ENCODE measurements at places on chromosomes 3 and 15.

DNA sequence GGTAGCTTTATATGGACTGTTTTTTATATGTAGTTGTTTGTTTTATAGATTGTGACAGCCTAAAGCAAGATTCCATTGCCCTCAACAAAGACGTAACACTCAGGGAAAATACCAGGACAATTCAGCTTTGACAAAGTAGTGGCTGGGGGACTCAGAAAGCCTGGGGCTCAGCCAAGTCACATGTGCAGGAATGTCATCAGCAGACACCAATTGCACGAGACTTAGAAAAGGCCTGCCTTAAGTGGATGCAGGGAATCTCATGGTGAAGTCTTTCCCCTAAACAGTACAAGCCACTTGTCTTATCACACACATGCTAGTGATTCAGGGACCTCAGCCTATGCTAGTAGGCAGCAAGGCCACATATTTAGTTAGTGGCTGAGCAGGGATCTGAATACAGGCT, 381.8 kb upstream of the THBS1 start:
- no peak for DNase-seq

GRCh38 chr15:100242989-100243388, 98.8 kb downstream of the ADAMTS17 start:
- DNase-seq: no peak

GRCh38 chr3:132652640-132653270, 6.9 kb downstream of the ACAD11 start:
- no peak for DNase-seq

DNA sequence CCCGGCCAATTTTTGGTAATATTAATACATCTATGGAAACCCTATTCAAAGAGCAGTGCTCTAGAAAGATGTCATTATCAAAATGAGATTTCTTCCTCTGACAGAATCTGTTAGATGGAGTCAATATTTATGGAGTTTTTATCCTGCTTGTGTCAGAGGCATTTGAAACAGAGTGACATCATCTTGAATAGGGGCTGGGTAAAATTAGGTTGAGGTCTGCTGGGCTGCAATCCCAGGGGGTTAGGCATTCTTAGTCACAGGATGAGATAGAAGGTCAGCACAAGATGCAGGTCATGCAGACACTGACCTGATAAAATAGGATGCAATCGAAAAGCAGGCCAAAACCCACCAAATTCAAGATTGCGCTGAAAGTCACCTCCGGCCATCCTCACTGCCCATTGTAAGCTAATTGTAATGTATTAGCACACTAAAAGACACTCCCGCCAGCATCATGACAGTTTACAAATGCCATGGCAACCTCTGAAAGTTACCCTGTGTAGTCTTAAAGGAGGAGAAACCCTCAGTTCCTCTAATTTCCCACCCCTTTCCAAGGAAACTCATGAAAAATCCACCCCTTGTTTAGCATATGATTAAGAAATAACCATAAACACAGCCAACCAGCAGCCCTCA, 27.3 kb upstream of the CCDC50 start:
- DNase-seq: no peak

DNA sequence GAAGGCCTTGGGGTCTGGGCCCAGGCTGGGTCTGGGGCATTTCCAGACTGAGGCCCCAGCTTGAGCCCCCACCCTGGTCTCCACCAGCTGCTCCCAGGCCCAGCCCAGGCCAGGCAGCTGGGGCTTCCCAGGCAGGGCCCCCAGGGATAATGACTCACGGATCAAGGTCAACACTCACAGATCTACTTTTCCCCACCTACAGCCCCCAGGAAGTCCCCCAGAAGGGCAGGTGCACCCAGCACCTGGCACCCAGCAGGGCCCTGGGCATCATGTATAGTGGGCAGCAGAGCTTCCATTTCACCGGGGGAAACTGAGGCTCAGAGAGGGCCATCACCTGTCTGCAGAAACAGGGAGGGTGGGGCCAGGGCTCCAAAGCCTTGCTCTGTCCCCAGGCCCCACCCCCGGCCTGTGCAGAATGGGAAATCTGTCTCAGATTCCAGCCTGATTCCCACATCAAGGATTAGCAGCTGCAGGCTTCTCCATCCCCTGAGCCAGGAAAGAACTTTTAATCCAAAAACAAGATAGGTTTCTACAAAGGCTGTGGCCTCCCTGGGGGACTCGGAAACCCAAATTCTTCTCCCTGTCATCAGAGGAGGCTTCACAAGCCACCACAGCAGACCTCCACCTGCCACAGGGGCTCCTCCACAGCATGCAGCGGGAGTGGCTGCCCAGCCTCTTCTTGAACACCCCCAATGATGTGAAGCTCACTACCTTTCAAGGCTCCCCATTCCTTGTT, 49.8 kb downstream of the IQSEC1 start:
- DNase-seq: peak; percentile 13

DNA sequence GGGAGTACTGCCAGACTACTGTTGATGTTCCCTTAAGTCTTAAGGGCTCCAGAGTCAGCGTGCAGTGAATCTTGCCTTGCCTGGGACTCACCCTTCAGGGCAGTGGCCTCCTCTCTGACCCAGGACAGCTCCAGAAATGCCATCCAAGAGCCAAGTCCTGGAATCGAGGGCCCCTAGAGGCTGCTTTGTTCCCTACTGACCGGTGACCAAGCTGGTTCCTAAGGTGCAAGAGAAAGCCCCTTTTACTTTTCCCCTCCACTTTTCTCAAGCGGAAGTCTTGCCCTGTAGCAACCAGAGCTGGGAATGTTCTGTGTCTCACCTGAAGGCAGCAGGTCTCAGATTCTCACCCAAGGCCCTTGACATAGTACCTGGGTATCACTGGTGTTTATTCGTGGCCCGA, 238.0 kb downstream of the DOCK3 start:
- DNase-seq: no peak

DNA sequence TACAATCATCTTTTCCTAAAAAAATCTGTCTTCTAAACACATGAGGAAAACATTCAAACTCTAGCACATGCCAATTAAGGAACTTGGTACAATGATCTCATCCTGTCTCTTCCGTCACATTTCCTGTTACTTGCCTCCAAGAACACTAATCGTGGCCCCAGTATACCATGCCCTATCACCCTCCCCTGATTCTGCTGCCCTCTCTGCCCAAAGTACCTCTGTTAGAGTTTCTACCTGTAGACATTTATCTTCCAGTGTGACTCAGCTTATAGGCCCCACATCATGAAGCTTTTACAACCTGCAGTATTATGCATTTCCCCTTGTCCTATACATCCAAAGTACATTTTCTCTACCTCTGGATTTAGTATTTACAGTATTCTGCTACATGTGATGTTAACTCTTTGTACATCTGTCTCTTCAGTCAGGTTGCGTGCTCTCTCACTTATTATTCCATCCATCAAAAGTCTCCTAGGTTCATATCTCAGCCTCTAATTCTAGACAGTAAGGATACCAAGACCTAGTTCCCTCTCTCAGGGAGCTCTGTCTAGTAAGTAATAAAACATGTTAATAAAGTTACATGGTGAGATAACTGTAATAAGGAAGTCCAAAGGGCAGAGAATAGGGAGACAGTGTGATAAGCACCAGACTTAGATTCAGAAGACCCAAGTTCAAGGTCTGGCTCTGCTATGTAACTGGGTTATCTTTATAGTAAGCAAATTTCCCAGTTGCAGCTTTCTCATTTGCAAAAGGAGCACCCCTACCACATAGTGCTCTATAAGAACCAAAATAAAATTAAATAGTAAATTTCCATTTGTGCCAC, 8.9 kb upstream of the SEMA6D start:
- DNase-seq: no peak

DNA sequence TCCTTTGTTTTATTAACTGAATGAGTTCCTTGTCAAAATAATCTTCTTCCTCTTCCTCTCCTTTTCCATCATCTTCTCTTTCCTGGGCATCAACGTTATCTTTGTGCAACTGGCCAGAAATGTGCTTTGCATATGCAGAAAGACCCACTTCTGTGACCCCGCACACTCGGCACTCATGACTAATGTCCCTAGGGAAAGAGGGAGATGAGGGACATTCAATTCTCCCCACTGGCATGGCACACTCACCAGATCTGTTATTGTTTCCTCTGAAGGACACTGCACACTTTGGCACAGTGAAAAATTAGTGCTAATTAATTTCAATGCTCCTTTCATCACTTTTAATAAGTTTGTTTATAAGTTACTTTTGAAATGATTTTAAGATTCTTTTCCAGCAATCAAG, 34.0 kb downstream of the ZNF106 start:
- DNase-seq: no peak

DNA sequence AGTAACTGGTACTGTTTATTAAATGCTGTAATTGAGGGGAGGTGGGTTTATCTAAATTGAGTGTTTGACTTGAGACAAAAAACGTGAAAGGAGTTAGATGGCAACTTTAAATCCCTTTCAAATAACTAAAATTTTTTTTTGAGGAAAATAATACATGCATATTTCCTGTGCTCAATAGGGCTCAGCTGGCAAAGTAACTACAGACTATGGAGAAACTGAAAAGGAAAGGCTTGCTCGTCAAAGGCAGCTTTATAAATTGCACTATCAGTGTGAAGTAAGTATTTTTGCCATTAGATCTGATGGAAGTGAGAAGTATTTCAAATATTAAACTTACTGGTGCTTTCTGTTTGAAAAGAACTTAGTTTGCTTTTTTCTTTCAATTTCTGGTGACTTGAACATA, 72.2 kb downstream of the DZIP3 start:
- DNase-seq: no peak

DNA sequence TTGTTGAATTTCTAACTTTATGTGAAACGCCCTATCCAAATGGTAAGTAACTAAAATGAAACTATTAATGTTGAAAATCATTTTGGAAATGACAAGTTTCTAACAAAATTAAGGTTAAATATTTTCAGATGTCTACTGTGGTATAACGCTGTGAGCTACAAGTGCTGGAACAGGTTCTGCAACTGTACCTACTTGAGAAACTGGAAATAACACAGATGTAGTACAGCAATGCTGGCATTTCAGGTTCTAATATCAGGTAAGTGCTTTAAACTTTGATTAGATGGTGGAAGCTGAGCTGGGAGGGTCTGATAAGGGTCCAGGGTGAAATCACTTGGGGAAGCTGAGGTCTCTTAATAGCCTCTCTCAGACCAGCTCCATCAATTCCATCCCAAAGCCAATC, 315.1 kb downstream of the STXBP5L start:
- no peak for DNase-seq

DNA sequence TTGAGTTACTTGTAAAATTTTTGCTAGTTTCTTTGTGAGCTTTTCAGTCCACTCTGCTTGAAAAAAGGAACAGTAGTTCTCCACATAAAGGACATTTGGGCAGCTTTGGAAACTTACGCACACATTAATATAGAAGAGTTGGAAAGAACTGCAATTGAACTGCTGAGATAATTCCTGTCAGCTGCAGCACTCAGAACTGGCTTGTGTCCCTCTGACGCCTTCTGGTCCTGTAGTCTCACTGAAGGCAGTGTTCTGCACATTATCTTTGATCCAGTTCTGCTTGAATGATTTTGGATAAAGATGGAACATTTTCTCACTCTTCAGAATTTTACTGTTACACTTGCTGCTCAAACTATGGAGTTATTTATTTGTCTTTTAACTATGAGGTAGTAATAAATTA, 901.9 kb downstream of the OTOL1 start:
- DNase-seq: no peak

DNA sequence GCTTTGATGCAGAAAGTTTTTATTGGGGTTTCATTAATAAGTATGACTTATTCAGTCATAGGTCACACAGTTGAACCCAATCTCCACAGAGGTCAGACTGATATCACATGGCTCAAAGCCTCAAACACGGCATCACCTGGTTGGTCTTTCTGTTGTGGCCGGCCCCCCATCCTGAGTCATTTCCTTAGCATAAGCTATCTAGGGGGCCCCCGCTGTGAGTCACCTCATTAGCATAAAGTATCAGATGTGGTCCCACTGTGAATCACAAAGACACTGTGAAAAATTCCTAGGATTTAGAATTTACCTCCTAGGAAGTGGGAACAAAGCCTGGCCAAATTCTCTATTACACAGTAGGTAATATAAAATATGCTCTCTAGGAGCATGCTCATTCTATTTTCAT, 502.2 kb downstream of the PYDC2 start:
- DNase-seq: no peak

- DNase-seq: no peak
These were observed 87.8 kb downstream of the CEMIP start for GRCh38 chr15:80866936-80867335.

DNA sequence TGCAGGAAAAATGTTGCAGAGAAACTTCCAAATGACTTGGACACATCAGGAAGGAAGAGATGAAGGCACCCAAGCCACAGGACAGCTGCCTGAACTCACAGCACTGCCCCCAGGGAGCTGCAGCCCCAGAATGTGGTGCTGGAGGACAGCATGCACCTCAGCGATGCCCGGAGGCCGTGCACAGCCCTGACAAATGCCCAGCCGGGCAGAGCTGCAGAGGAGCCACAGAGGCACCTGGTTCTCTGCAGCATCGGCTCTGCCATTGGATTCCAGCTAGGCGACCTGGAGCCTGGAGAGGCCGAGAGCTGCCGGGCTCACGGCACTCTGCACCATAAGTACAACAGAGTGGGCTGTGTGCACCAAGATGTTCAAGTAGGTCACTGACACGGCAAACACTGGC, 97.5 kb downstream of the OCA2 start:
- DNase-seq: no peak

DNA sequence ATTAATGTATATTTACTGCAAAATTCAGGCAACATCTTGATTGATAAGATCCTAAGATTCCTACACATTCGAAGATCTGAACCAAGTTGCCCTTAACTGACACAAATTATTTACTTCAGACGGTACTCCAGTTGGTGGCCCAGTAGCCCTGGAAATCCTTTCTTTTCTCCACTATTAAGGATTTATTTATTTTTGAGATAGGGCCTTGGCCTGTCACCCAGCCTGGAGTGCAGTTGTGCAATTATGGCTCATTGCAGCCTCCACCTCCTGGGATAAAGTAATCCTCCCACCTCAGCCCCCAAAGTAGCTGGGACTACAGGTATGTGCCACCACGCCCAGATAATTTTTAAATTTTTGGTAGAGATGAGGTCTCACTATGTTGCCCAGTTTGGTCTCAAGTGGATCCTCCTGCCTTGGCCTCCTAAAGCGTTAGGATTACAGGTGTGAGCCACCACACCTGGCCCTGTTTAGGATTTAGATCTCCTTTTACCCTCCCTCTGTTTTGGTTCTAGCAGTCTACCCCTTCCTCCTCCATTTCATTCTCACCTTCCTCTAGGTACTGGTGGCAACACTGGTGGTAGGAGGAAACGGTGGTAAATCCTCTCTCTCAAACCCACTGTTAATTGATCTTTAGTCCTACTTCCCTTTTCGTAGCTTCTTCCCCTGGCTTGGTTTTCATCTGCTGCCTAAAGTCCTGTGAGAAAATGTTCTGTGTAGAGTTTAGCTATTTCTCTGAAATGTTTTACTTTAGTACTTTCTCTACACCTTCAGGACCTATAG, 12.7 kb upstream of the ZNF609 start:
- no peak for DNase-seq

Measured in A549 (cell line).